Activated CD4-positive, alpha-beta T cell treated with anti-CD3 and anti-CD28 coated beads, Interleukin-2, amount 50 U/mL, for 24 hours (primary cell): ENCODE measurements at places on chromosomes 2 and 18.

GRCh38 chr2:71100195-71100964 is 29.6 kb downstream of the MCEE start:
- DNase-seq = no peak

- no peak for DNase-seq
These were observed 517.0 kb upstream of the KLHL29 start for GRCh38 chr2:22867973-22868372.

DNA sequence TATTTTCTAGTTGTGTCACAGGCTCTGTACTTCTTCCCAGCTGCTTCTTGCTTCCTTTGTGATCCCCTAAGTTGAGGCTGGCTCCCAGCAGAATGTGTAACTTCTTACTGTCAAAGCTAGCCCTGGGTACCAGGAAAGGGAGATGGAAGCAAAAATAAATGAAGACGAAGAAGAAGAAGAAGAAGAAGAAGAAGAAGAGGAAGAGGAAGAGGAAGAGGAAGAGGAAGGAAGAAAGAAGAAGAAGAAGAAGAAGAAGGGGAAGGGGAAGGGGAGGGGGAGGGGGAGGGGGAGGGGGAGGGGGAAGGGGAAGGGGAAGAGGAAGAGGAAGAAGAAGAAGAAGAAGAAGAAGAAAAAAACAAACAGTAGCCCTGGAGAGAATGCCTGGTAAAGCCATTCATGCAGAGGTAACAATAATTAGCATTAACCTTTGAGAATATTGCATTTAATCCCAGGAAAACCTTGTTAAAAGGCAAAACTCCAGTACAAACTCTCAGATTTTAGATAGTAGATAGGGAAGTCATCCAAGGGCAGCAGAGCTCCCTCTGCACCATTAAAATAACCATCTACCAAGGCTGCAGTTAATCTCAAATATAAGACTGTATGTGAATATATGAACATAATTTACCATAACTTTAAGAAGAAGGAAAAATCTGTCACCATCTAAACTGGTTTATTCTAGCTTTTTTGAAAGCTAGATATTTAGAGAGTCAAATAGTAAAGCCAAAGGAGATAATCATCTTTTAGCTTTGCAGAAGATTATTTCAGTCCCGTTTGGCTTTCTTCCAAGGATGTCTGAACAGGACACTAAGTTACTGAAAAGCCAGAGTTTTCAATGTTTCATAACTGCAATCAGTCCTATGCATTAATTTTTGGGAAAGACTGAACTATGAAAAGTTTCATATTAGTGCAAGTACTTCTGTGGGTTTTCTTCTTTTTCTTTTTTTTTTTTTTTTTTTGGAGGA is 44.3 kb upstream of the FBXO11 start:
- DNase-seq = no peak

- no peak for DNase-seq
These were observed 17.1 kb downstream of the TRIB2 start for GRCh38 chr2:12733846-12734245.

- no peak for DNase-seq
These were observed 514 bp downstream of the BCL2L11 start for GRCh38 chr2:111121028-111121827.

DNA sequence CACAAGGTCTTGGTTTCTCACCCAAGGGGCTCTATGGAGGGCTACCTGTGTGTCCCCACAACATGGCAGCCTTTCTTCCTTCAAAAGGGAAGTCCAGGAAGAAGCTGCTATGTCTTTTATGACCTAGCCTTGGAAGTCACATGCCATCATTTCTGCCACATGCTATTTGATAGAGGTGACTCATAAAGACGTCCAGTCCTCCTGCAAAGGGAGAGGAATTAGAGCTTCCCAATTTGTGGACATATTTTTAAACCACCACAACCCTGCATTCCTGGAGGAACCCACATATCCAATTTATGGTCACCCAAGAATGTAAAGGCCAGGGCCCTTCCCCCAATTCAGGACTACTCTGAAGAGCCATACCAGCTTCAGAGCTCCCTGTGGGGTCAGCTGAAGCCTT is 246.2 kb downstream of the CYP26B1 start:
- DNase-seq = no peak

- no peak for DNase-seq
These were observed 582.4 kb upstream of the RAB6C start for GRCh38 chr2:129396980-129397599.

DNA sequence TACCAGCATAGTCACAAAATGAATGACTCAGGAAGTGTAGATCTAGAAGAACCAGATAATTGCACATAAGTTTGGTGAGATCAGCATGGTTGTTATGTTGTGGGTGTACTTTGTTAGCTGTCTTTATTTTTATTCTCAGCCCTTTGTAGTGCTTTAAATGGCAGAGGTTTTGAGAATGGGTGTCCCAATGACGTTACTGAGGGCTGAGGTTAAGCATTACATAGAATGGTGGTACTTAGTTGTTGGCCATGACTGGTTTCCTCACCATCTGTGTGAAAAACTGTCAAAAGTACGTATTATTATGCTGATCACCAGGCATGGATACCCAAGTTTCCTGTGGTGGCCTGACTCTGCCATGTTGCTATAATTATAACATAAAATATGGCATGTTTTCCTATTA is 165.8 kb downstream of the UBE2E3 start:
- no peak for DNase-seq

DNA sequence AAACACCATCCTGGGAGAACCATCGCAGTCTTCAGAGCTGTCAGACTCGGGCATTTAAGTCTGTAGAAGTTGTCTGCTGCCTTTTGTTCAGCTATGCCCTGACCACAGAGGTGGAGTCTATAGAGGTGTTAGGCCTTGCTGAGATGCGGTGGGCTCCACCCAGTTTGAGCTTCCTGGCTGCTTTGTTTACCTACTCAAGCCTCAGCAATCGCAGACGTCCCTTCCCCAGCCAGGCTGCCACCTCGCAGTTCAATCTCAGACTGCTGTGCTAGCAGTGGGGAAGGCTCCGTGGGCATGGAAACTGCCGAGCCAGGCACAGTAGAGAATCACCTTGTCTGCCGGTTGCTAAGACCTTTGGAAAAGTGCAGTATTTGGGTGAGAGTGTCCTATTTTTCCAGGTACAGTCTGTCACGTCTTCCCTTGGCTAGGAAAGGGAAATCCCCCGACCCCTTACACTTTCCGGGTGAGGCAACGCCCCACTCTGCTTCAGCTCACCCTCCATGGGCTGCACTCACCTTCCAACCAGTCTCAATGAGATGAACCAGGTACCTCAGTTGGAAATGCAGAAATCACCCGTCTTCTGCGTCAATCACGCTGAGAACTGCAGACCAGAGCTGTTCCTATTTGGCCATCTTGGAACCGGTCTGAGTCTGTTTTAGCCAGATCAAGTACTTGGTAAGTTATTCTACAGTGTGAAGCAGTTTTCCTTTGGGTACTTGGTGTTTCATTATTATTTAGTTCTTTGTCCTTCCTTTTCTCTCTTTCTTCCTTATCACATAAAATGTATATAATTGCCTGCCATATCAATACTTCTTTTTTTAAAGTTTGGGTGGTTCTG is 71.5 kb downstream of the CDC42EP3 start:
- no peak for DNase-seq

DNA sequence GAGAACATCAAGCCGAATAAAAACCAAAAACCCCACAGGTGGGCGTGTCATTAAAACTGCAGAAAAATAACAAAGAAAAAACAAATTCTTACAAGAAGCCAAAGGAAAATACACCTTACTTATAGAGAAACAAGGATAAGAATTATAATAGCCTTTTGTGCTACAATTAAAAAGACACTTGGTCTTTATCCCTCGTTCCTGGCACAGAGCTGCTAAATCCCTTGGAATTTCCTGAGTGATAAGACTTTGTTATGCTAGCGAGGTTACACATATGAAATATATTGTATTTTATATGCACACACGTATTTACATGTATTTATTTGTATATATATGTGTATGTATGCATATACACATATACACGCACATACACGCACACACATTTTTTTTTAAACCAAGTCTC is 325.3 kb upstream of the TFPI start:
- DNase-seq = no peak

DNA sequence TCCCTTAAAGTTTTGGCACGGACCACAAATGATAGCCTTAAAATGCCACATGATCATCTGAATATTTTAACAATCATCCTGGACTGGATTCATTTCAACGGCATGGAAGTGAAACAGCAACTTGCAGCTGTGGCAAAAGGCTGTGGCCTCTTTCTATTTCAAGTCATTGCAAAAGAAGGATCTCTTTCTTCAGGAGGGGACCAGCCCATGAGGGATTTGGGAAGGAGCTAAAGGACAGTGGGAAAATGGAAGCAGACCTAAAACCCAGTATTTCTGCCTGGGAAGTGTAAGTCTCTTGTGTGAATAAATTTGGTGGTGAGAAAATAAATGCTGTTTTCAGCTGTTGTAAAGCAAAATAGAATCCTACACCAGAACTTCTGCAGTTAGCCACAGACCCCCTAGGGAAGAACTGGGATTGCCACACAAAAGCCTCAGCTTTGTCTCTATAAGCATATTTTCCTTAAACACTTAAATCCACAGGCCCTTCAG is 107.3 kb upstream of the ZFP36L2 start:
- no peak for DNase-seq

DNA sequence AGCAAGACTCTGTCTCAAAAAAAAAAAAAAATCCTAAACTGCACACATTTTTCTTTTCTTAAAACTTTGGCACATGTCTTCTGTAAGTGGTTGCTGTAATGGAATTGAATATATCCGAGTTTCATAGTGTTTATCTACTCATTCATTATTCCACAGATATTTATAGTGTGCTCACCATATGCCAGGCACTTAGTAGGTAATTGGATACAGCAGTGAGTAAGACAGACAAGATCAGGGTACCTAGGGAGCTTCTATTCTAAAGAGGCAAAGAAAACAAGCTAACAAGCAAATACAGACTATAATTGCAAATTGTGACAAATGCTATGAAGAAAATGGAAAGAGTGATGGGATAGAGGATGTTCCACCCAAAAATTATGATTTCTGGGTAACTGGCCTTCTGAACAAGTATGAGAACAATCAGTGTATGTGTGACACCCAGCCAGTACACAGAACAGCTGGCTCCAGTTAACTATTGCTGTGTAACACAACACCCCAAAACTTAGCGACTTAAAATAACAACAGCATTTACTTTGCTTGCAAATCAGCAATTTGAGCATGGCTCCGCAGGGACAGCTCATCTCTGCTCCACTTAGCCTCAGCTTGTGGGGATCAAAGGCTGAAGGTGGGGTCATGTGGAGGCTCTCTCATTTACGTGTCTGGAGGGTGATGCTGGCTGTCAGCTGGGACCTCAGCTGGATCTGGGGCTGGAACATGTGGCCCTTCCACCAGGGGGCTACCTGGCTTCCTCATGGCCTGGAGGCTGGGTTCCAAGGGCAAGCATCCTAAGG is 224.9 kb downstream of the INSIG2 start:
- DNase-seq = no peak

DNA sequence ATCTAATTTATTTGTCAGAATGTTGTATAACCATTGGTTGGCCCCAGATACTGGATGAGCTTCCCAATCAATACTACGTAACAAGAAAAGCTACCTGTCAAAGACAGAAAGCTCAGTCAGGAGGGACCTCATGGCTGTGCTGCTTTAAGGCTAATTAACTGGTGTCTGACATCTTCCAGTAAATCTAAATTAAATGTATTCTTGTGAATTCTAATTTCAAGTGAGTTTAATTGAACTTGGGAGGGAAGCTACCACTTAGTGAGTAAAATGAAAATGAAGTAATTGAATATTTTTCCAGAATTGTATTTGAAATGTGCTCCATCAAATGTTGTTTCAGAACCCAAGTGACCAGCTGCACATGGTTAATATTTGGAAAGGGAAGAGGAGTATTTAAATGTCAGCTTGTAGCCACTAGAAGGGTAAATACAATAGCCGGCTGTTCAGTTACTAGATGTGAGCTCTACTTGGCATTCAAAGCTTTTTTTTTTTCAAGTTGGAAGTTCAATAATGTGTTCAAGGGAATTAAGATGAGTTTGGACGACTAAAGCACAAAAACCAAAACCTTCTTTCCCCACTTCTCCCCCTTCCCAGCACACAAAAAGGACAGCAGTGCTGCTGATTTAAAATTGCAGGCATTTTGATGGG is 62.0 kb downstream of the GPR39 start:
- no peak for DNase-seq

DNA sequence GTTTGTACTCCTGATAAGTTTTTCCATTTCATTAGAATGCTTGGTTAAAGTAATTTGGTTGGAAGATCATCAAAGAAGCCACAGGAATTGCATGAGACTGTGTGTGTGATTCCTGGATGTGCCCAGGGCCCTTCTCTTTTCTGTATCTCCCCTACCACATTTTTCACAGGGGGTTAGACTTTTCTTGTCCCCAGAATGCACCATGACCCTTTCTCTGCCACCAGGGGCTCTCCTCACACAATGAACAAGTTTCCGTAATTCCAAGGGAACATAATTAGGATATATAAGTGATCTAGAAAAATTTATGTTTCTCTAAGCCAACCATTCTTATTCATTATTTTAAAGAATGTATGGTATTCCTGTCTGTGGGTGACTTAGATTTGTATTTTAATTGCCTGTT is 291.8 kb downstream of the NEDD4L start:
- no peak for DNase-seq

DNA sequence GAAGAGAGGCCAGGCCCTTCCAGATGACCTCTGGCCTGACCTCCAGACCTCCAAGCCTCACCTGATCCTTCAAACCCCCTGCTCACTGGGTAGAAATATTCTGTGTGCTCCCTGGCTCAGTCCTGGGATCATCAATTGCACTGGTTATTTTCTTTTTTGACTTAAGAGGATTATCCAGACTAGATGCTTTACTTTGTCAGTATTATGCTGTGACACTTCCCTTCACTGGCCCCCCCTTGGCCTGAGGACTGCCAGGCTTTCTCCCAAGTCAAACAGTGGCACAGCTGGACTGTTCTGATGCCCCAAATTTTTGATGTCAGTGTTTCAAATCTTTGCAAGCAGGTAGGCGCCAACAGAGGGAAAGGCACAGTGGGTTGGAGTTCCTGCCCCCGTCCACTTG is 156.3 kb upstream of the SKOR2 start:
- no peak for DNase-seq

GRCh38 chr2:24055750-24056149 is 6.2 kb downstream of the FKBP1B start:
- DNase-seq = no peak

- no peak for DNase-seq
These were observed 13.5 kb downstream of the RASGRP3 start for GRCh38 chr2:33489835-33490431.

- DNase-seq = no peak
These were observed 37.8 kb upstream of the CCDC150 start for GRCh38 chr2:196601430-196602306.

- DNase-seq = no peak
These were observed 11.5 kb downstream of the ITGA6 start for GRCh38 chr2:172438741-172439508.

- DNase-seq = no peak
These were observed 59.5 kb downstream of the R3HDM1 start for GRCh38 chr2:135590619-135591260.

GRCh38 chr18:52422985-52423601 is 83.1 kb downstream of the DCC start:
- DNase-seq = no peak

- no peak for DNase-seq
These were observed 163.7 kb downstream of the MCFD2 start for GRCh38 chr2:46751897-46752296.
